ENCODE measurements at places on chromosomes 2 and 18. TPM values are rescaled to one million over a fixed set of nuclear protein-coding genes. Genes with fewer than 3 reads are reported as not detected.

- no peak for DNase-seq
Observed at GRCh38 chr2:33448220-33448899, 28.1 kb upstream of the RASGRP3 start.

DNA sequence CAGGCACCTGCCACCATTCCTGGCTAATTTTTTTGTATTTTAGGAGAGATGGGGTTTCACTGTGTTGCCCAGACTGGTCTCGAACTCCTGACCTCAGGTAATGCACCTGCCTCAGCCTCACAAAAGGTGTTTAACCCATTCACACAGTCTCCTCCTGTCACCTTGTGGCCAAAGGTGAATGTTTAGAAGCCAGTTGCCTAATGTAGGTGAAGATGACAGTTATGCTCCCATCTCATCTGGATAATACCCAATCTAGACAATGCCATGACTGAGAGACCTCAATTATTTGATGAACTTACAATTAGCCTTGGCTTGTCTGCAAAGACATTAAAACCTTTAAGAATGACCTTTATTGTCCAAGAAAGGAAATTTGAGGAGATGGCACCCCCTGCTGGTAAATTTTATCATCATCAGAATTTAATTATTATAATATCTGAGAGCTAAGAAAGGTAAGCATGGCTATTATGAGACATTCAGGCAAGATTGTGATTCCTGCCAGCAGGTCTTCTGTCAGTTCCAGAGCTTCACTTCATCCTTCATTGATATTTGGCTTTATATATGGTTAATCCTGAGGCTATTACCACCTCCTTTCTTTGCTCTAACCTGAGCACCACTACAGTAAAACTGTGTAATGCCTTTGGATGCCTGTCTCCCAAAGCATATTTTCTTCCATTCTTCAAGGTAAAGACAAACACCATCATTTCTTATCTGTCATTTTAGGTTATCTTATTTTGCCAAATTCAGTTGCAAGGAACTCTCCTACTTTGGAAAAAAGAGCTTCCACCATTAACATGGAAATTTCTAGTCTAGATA, 117.6 kb downstream of the FAM124B start:
- DNase-seq, result no peak

- no peak for DNase-seq
Observed at GRCh38 chr18:57249179-57249578, 102.3 kb downstream of the BOD1L2 start.

DNA sequence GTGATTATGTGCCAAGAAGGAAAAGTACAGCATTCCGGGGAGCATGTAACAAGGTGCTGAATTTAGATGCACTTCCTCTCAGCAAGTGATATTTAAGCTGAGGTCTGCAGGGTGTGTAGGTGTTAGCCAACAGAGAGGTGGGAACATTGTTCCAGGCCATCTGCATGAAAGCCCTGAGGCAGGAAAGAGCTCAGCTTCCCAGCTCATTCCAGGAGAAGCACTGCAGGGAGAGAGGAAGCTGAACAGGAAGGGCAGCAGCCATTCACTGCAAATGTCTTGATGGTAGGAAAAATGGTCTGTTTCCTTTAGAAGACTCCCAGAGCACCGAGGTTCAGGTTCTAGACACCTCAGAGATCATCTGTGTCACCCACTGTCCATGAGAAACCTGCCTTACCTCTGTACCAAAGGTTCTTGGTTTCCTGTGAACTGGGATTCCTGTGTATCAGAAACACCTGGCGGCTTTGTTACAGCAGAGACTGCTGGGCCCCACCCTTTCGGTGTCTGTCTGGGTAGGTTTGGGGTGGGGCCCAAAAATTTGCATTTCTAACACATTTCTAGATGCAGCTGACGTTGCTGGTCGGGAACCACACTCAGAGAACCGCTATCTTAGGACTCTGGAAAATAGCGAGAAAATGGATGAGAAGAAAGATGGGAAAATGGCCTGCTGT, 84.0 kb downstream of the RTN4 start:
- no peak for DNase-seq

DNA sequence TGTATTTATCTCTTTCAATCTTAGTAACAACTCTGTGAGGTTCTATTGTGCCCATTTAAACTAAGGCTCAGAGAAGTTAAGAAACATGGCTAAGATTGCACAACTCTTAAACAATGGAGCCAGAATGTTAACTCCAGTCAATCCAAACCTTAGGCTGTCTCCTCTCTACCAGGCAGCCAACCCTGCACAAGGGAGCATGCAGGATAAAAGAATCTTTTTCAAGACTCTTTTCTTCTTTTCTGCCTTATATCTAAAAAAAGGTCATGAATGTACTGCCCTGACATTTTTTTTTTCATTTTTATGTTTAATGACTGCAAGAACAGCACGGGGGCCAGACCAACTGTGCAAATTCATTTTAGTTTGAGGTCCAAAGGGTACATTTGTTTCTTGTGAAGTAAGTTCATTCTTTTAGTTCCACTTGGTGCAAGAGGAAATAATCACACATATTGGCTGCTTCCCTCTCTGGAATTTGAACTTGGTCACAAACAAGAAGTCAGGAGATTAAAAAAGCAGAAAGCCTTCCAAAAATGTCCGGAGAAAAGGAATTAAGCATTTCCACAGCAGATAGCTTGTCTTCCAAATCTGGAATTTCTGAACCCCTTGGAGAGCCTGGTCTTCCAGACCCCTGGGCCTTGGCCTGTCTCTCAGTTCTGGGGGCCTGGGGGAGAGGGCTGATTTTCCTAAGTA, 96.0 kb upstream of the RIOK3 start:
- DNase-seq, result no peak

- DNase-seq, result no peak
Observed at GRCh38 chr2:231037731-231038482, 584 bp downstream of the C2orf72 start.

The C2orf15 gene
- total RNA-seq, result 3.3 TPM

The COL4A3 gene
- not detected for total RNA-seq

The HOXD13 gene
- total RNA-seq, result not detected

Measured in naive thymus-derived CD4-positive, alpha-beta T cell (primary cell).